Dermis blood vessel endothelial cell (primary cell): ENCODE measurements at places on chromosomes 6 and 20. TPM values are rescaled to one million over a fixed set of nuclear protein-coding genes. Genes with fewer than 3 reads are reported as not detected.

- DNase-seq = no peak
Measured at GRCh38 chr6:97097068-97098047, 172.8 kb downstream of the KLHL32 start.

Gene ARFGEF3
- total RNA-seq = 2.0 and 5.8 TPM in 2 replicates

Gene RAB23
- total RNA-seq = 8.1 and 9.0 TPM in 2 replicates

GRCh38 chr20:62267543-62267942 lies 29.2 kb downstream of the OSBPL2 start:
- DNase-seq = no peak
